ENCODE measurements at places on chromosomes 4 and X. TPM values are rescaled to one million over a fixed set of nuclear protein-coding genes. Genes with fewer than 3 reads are reported as not detected.

GRCh38 chr4:143307531-143307930 lies 29.1 kb upstream of the GAB1 start:
- H3K4me1 ChIP-seq, result peaks cover 3% of the 10 kb centered on the region
- DNase-seq, result no peak
- no peaks in the 10 kb centered on the region for H3K27me3 ChIP-seq
- no peak overlapping the region for H3K4me3 ChIP-seq

DNA sequence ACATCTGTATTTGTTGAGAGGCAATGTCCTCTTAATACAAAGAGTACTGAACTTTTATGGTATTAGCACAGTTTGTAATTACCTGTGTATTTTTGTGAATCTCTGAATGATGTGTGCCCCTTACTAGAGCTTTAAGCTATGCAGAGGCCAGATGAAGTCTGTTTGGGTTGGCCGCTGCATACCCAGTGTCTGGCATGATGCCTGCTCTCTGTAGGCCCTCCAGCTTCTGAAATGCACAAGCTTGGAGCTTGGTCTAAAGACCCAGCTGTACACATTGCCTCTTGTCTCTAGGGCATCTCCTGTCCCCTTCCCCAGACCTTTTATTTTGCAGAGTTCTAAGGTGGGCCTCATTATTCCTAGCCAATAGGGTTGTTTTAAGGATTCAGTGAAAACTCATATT lies 68.6 kb downstream of the CDS1 start:
- no peaks in the 10 kb centered on the region for H3K27me3 ChIP-seq
- no peak for DNase-seq
- no peak overlapping the region for H3K4me3 ChIP-seq
- H3K4me1 ChIP-seq, result no peaks in the 10 kb centered on the region
- H3K27ac ChIP-seq, result no peak overlapping the region

DNA sequence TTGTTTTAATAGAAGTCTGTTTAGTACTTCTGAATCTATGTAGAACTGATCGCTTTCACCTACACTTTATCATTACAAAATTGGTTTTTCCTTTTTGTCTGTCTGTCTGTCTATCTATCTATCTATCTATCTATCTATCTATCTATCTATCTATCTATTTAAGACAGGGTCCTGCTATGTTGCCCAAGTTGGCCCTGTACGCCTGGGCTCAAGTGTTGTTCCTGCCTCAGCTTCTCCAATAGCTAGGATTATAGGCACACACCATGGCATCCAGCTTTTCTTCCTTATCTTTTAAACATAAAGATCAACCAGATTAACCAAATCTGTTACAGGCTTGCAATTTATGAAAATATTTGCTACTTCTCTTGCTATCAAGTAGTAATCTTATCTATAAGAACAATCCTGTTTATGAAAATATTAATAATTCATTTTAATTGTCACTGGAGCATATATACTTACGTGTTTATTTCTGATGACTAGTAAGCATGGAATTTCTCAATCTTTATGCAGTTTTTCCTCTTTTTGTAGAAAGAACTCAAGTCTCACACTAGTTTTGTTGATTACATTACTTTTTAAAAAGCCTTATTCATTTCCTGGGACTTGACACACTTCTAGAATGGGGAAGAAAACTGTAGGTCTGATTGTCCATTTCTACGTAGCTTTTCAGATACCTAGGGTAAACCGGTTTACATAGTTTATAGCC lies 24.5 kb downstream of the KIAA0232 start:
- no peaks in the 10 kb centered on the region for H3K27me3 ChIP-seq
- peak; percentile 18 for DNase-seq
- H3K27ac ChIP-seq, result peak overlapping the region; percentile 51
- H3K4me3 ChIP-seq, result no peak overlapping the region
- peaks cover 24% of the 10 kb centered on the region for H3K4me1 ChIP-seq

DNA sequence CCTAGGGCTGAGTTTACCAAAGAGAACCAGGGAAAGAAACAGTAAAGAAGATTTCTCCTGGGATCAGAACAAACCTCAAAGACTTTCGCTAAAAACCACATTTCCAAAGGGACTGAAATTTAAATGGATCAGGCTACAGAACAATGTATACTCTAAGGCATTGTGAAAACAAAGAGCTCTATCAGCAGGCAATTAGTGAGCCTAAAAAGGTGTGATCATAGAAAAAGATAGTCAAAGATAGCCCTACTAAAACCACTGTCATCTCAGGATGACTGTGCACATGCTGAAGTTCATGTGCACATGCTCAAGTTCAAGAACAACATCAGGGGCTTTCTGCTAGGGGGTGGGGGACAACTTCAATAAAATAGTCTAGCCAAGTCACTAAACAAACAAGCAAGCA lies 12.9 kb upstream of the SMIM10L2A start:
- H3K4me1 ChIP-seq, result no peaks in the 10 kb centered on the region
- DNase-seq, result no peak
- H3K4me3 ChIP-seq, result no peak overlapping the region
- H3K36me3 ChIP-seq, result no peaks in the 10 kb centered on the region
- no peaks in the 10 kb centered on the region for H3K27me3 ChIP-seq
- no peak overlapping the region for H3K27ac ChIP-seq

GRCh38 chr4:6591313-6591712 lies 16.3 kb downstream of the MAN2B2 start:
- no peaks in the 10 kb centered on the region for H3K27me3 ChIP-seq
- no peaks in the 10 kb centered on the region for H3K4me1 ChIP-seq
- no peak for DNase-seq
- H3K36me3 ChIP-seq, result no peaks in the 10 kb centered on the region
- H3K27ac ChIP-seq, result no peak overlapping the region
- H3K4me3 ChIP-seq, result no peak overlapping the region

GRCh38 chr4:43394976-43395375 lies 502.5 kb downstream of the GRXCR1 start:
- H3K4me1 ChIP-seq, result no peaks in the 10 kb centered on the region
- H3K27ac ChIP-seq, result no peak overlapping the region
- no peaks in the 10 kb centered on the region for H3K36me3 ChIP-seq
- peak; percentile 50 for DNase-seq
- H3K27me3 ChIP-seq, result no peaks in the 10 kb centered on the region

DNA sequence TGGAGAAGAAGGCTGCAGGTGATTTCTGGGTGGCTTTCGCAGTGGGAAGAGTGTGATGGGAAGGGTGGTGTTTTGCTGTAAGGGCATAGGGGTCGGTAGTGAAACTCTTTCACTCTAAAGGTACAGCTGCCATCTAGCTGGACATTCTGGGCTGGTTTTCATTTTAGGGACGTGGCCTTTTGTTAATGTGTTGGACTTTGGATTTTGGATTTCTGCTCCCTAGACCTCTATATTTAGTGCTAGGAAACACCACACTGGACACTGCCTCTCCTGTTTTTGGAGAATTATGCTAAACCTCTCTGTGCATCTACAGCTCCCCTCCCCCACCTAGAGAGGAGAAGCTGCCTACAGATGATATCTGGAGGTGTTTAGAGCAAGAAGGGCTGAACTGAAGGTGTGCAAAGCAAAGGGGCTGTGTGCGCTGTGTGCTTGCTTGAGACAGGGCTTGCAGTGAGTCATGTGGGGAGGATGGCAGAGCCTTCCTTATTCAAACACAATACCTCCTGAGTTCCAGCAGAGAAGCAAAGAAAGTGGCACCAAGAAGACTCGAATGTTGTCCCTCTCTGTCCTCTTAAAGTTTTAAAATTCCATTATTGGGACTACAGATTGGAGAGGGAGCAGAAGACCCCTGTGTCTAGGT lies 47.9 kb downstream of the STARD8 start:
- H3K27ac ChIP-seq, result no peak overlapping the region
- no peaks in the 10 kb centered on the region for H3K27me3 ChIP-seq
- peak; percentile 34 for DNase-seq
- H3K36me3 ChIP-seq, result no peaks in the 10 kb centered on the region
- no peak overlapping the region for H3K4me3 ChIP-seq

- no peaks in the 10 kb centered on the region for H3K36me3 ChIP-seq
- peak overlapping the region; percentile 83 for H3K27ac ChIP-seq
- H3K4me3 ChIP-seq, result peak overlapping the region; percentile 45
- peaks cover 63% of the 10 kb centered on the region for H3K4me1 ChIP-seq
- H3K27me3 ChIP-seq, result no peaks in the 10 kb centered on the region
Observed at GRCh38 chr4:80306260-80306659, 29.3 kb upstream of the CFAP299 start.

- DNase-seq, result peak; percentile 52
- H3K27me3 ChIP-seq, result no peaks in the 10 kb centered on the region
- H3K4me1 ChIP-seq, result no peaks in the 10 kb centered on the region
- H3K4me3 ChIP-seq, result peak overlapping the region; percentile 48
- H3K27ac ChIP-seq, result peak overlapping the region; percentile 52
- H3K36me3 ChIP-seq, result no peaks in the 10 kb centered on the region
Observed at GRCh38 chrX:153689654-153690465, 2.1 kb downstream of the SLC6A8 start.

- no peaks in the 10 kb centered on the region for H3K27me3 ChIP-seq
- H3K4me1 ChIP-seq, result no peaks in the 10 kb centered on the region
- H3K4me3 ChIP-seq, result no peak overlapping the region
- peak; percentile 17 for DNase-seq
Observed at GRCh38 chr4:36187723-36188333, 56.5 kb downstream of the ARAP2 start.

DNA sequence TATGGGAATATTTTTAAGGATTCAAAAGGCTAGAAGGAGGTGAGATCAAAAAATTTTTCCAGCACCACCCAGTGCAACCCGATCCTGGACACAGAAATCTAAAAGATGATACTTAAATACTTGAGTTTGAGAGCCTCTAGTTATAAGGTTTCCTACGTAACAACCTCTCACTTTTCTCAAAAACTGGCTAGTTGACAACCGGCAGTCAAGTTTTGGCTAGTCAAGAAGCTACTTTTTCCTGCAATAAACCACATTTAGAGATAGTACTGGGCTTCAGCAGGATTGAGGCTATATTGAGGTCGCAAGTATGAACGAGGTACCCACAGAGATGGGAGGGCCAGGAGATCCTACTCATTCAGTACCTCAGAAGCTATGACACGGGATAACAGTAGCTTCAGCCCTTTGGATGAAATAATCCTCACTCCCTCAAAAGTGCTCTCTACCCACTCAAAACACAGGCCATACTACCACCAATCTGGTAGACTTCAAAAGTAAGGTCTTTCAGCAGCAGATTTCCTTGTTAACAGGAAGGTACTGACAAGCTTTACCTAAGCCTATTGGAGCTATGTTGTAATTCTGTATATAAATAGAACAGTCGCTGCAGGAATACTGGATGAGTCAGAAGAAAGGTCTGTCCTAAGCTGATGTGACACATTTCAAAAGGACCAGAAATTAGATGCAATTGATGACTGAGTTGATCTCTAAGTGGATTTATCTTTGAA lies 1.5 kb upstream of the TSPAN5 start:
- no peak overlapping the region for H3K27ac ChIP-seq
- H3K27me3 ChIP-seq, result no peaks in the 10 kb centered on the region
- H3K36me3 ChIP-seq, result no peaks in the 10 kb centered on the region
- DNase-seq, result peak; percentile 74
- H3K4me3 ChIP-seq, result peak overlapping the region; percentile 99

DNA sequence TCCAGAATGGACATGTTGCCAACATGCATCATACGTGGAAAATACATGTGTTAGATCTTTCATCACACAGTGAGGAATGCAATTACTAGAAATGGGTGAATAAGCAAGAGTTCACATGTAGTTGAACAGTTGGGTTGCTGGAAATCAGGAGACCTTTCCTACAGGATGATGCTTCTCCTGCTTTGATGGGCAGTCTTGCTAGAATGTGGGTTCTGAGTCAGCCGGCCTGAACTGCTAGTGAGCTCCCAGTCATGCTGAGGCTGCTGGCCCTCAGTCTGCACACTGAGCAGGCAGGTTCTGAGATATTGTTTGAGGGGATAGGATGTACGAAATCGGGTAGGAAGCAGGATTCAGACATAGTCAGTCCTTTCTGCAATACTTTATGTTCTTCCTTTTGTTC lies 20.2 kb downstream of the MSL3 start:
- no peaks in the 10 kb centered on the region for H3K4me1 ChIP-seq
- peak; percentile 41 for DNase-seq
- H3K4me3 ChIP-seq, result no peak overlapping the region

DNA sequence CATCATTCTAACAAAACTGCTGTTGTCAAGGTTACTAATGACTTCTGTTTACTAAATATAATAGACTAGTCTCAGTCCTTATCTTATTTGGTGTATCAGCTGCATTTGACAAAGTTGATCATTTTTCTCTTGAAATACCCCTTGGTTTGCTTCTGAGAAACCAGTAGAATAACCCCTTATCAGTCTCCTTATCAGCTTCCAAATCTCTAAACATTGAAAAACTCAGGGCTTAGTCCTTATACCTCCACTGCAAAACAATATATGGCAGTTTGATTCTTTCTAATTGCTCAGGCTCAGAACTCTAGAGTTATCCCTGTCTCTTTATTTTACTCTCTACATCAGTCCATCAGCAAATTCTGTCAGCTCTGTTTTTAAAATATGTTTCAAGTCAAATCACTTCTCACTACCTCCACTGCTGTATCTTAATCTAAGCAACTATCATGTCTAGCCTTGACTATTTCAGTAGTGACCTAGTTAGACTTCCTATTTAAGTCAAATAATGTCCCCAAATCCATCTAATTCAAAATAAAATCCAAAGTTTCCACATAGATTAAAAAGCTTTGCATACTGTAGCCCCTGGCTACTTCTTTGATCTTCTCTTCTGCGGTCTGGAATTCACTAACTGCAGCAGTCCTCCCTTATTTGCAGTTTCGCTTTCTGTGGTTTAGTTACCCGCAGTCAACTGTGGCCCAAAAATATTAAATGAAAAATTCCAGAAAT lies 87.1 kb upstream of the NPNT start:
- no peak for DNase-seq
- H3K4me3 ChIP-seq, result no peak overlapping the region
- no peak overlapping the region for H3K27ac ChIP-seq
- H3K4me1 ChIP-seq, result no peaks in the 10 kb centered on the region

GRCh38 chrX:130013661-130014060 lies 31.2 kb downstream of the BCORL1 start:
- no peaks in the 10 kb centered on the region for H3K4me1 ChIP-seq
- no peak for DNase-seq
- H3K36me3 ChIP-seq, result no peaks in the 10 kb centered on the region
- no peak overlapping the region for H3K27ac ChIP-seq

SORBS2 gene
- 0.32 TPM for total RNA-seq

TRAPPC2 gene
- total RNA-seq, result 10.4 TPM

SPANXN5 gene
- total RNA-seq, result not detected

RHOH gene
- not detected for total RNA-seq

OPHN1 gene
- total RNA-seq, result 4.5 TPM

FAM149A gene
- total RNA-seq, result 0.13 TPM

DLG3 gene
- total RNA-seq, result 1.9 TPM

MOB1B gene
- 11.6 TPM for total RNA-seq

ETNPPL gene
- total RNA-seq, result not detected

IGSF1 gene
- total RNA-seq, result not detected

DSPP gene
- not detected for total RNA-seq

SRPX gene
- 75.7 TPM for total RNA-seq

CENPI gene
- total RNA-seq, result 11.8 TPM

LRRC66 gene
- total RNA-seq, result 0.32 TPM
